Foreskin keratinocyte (primary cell): ENCODE measurements at places on chromosomes 3 and 15. TPM values are rescaled to one million over a fixed set of nuclear protein-coding genes. Genes with fewer than 3 reads are reported as not detected.

DNA sequence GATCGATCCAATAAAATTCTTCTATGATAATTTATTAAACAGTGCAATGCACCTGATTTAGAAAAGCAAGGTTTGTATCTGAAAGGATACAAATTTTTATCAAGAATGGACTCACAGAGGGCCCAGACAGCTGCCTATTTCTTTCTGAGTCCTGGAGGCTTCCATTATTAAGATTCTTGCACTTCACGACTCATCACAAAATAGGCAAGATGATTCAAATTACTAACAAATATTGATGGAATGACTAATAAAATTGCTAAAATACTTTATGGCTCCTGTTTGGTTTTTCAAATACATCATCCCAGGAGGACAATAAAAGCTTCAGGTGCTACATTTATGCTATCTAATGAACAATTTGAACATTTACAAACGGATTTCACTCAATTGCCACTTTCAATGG, 483.0 kb upstream of the AGTR1 start:
- DNase-seq = peak; percentile 7

- DNase-seq = no peak
Observed at GRCh38 chr3:172186607-172187006, 147.2 kb downstream of the FNDC3B start.

DNA sequence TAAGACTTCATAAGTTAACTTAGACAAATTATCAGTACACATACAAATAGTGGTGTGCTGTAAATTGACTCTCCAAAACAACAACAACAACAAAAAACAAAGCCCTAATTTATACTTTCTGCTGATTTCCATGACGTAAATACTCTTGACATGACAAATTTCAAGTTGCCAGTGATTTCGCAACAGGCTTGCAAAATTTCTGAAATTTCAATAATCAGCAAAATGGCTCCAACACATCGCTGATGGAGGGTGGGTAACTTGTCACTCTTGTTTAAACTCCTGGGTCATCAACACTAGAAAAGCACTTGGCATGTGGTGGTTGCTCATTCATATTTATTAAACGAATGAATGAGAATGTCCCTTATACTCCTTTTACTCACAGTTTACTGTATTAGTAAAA, 205.2 kb upstream of the SATB1 start:
- no peak for DNase-seq

DNA sequence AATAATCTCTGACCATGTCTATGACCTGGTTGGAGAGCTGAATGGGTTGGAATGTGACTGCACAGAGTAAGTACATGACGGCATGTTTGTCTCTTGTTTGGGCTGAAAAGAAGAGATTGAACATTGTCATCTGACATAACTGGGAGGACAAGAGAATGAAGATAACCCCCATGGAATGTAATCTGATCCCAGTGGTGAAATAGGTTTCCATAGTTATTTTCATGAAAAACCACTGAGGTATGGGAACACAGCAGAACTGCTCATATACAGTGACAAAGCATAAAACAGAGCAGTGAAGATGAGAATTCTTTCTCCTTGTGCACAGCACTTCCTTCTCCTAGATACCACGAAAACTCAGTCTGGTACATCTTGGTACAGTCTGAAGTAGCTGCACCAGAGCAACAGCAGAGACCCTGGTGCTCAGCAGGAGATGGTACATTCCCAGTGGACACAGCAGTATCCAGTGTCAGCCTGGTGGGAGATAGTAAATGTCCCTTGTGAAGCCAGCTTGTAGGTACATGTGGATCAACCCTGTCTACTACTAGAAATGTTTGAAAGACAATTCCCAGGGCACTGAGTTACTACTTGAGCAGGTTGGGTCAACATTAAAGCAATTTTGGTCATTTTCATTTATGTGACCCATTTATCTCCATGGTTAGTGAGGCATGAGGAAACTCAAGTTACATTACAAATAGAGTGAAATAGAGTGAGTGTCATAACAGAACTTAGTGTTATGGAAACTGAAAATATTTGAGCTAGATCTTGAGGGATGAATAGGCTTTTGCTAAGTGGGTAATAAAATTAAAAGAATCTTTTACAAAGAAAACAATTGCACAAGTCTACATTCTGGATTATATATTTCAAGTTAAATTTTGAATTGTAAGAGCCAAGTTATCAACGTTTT, 178.3 kb downstream of the SUCNR1 start:
- no peak for DNase-seq

DNA sequence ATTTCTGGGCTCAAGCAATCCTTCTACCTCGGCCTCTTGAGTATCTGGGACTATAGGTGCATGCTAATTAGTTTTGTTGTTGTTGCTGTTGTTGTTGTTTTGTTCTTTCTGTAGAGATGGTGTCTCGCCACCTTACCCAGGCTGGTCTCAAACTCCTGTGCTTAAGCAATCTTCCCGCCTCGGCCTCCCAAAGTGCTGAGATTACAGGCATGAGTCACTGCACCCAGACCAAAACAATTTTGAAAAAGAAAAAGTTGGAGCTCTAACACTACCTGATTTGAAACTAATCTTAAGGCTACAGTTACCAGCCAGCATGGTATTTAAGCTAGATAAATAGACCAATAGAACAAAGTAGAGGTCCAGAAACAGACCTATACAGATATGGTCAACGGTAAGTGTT, 29.8 kb downstream of the KPNA1 start:
- no peak for DNase-seq

DNA sequence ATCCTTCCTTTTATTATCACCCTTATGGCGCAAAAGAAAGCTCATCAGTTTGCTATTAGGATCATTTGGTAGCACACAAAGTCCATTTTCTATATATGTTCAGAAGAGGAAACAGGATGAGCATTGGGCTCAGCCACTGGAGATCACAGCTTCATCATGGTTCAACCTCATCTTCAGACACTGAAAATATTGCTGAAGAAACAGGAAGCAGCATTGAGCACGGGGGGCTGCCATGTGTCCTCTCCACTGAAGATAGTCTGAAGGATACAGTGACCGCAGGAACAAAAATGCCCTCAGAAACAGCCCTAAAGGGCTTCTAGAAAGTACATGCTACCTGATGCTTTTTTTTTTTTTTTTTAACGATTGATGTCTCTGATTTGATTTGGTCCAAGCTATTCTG, 835.3 kb upstream of the CFAP20DC start:
- DNase-seq = no peak

GRCh38 chr3:169699070-169699469, 35.6 kb upstream of the MECOM start:
- DNase-seq = no peak

DNA sequence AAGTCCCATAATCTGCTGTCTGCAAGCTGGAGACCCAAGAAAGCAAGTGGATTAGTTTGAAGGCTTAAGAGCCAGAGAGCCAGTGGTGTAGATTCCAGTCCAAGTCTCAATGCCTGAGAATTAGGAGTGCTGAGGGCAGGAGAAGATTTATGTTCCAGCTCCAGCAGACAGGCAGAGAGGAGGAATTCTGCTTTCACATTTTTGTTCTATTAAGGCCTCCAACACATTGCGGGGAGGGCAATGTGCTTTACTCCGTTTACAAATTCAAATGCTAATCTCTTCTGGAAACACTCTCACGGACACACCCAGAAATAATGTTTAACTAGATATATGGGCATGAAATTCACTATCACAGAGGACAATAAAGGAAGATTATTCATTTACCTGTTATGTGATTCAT, 54.0 kb downstream of the DPH6 start:
- no peak for DNase-seq

- no peak for DNase-seq
Observed at GRCh38 chr15:68316061-68316804, 38.7 kb downstream of the FEM1B start.

- no peak for DNase-seq
Observed at GRCh38 chr3:170799009-170799408, 71.0 kb downstream of the RPL22L1 start.

GRCh38 chr3:24963762-24964625, 464.1 kb upstream of the RARB start:
- no peak for DNase-seq

- DNase-seq = peak; percentile 42
Observed at GRCh38 chr3:73036694-73037591, 24.5 kb upstream of the EBLN2 start.

- DNase-seq = peak; percentile 66
Observed at GRCh38 chr3:101521211-101521701, 8.2 kb upstream of the SENP7 start.

DNA sequence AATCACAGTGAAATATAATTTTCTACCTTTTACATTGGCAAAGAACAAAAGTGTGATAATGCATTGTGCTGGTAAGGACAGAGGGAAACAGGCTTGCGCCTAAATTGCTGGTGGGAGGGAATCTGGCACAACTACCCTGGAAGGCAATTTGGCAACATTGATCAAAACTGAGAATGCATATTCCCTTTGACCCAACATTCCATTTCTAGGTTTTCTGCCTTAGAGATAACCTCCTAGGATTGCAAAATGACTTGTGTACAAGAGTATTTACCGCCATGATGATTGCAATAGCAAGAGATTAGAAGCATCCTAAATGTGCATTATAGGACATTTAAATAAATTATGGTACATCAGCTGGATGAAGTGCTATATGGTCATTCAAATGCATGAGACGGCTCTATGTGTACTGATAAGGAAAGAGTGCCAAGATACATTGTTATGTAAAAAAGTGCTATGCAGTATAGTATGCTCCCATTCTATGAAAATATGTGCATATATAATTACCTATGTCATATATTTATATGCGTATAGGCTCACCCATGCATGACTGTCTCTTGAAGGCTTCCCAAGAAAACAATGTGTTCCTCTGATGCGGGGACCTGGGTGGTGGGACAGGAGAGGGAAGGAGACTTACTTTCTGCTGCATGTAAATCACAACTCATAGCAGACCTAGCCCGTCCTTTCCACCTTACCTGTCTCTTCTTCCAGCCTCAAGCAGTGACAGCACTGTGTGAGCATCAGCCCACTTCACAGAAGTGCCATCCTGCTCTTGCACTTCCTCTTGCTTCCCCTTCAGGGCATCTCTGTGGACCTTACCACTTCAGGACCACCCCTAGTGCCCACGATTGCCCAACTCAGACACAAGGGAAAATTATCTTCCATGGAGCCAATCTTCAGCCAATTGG, 249.9 kb upstream of the TLE3 start:
- DNase-seq = no peak

DNA sequence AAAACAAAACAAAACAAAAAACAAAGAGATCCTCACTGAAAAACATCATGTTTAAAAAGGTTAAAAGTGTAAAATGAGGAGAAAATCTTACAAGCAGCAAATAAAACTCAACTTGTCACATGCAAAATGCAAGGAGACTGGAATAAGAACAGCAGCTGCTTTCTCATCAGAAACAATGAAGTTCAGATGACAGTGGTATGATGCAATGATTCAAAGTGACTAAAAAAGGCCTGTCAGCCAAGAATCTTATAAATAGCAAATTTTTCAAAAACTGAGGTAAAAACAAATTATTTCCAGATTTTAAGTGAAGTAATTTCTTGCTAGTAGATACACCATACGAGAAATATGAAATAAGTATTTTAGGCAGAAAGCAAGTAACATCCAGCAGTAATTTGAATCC, 68.6 kb upstream of the EPHA3 start:
- no peak for DNase-seq

GRCh38 chr3:116032176-116032575, 408.9 kb downstream of the GAP43 start:
- no peak for DNase-seq

DNA sequence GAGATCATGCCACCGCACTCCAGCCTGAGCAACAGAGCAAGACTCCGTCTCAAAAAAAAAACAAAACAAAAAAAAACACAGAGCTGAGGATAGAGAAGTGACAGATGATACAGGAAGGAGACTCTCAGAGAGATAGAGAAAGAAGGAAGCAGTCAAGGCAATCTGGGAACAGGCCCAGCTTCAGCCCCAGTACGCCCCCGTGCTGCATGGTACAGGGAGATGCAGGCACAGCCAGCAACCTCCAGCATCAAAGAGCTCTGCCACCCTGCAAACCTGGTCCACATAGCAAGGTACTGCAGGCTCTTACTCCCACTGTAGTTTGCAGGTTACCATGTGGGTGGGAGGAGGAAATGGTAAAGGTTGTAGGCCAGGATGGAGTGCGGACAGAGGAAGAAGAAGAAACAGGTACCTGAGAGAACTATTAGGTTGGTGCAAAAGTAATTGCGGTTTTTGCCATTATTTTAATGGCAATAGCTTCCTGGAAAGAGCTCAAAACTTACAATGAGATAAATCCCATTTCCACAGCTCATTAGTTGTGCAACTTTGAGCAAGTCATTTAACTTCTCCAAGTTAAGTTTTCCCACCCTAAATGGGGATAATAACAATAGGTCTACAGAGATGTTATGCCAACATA, 253.0 kb downstream of the ARRDC4 start:
- DNase-seq = no peak

DNA sequence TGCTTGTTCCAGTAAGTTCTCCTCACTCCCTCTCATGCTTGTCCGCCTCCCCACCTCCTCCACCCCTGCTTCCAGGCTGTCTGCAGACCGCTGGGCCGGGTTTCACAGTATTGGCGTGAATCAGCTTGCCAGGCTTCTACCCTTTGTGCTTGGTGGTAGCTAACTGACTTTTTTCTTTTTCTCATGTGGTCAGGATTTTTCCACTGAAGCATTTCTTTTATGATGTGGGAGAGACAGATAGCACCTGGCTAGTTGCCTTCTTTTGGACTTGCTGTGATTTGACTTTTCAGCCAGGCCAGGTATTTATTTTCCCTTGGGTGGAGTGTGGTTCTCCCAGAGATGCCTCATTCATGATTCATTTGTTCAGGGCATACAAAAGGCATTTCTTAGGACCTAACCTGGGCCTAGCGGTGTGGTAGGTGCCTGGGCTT, 60.6 kb downstream of the ST6GAL1 start:
- DNase-seq = peak; percentile 85

DNA sequence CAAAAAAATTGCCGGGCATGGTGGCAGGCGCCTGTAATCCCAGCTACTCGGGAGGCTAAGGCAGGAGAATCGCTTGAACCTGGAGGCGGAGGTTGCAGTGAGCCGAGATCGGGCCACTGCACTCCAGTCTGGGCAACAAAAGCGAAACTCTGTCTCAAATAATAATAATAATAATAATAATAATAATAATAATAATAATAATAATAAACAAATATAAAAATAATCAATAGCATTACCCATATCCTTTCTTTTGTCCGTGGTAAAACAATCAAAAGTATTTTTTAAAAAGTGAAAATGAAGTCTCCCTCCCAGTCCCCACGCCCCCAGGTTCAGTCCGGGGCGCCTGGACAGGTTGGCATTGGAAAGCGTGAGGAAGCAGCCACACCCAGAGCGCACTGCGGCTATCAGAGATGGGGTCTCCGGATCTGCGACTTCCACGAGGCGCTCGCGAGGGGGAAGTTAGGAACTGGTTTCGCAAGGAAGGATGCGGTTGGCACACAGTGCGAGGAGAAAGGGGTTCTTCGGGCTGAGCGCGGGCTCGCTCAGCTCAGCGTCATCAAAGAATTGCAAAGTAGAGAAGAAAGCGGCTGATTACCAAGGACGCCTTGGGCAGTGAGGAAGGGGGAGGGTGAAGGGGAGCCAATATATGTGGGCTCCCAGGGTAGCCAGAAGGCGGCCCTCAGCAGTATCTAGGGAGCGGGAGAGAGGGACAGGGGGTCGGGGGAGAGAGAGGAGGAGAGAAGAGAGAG, 69.5 kb upstream of the EPHB3 start:
- no peak for DNase-seq

EPHB3 gene
- total RNA-seq = 5.2 and 10.8 TPM in 2 replicates

IL1RAP gene
- 33.1 and 44.5 TPM in 2 replicates for total RNA-seq

AVEN gene
- 20.2 and 21.4 TPM in 2 replicates for total RNA-seq

FMN1 gene
- 1.7 TPM in 2 replicates for total RNA-seq

ZNF502 gene
- 3.7 and 3.9 TPM in 2 replicates for total RNA-seq

C3orf38 gene
- 21.0 and 22.5 TPM in 2 replicates for total RNA-seq

DUOX2 gene
- total RNA-seq = 0.39 and 0.41 TPM in 2 replicates

NAALADL2 gene
- 0.28 and 0.68 TPM in 2 replicates for total RNA-seq

PRR20G gene
- not detected in 2 replicates for total RNA-seq

MAP2K5 gene
- total RNA-seq = 7.5 and 8.8 TPM in 2 replicates
